ENCODE measurements at places on chromosomes 2 and 18.

DNA sequence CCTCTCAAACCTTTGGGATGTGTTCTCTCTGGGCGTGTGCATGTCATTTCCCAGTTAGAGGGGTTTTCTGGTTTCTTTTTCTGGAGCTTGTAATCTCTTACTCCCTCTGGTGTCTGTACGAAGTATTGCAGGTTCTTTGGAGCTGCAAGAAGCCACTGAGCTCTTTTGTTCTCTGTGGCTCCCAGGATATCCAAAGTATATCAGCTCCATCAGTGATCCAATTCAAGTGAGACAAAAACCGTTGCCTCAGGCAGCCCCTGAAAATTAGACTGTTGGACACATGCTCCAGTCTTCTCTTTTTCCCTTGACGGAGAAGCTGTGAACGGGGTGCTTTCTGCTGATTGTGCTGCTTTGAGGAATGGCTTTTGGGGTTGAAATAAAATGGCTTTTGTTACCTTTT lies 59.0 kb upstream of the LDLRAD4 start:
- peak; percentile 50 for DNase-seq

GRCh38 chr2:127950264-127950663 lies 64.5 kb upstream of the AMMECR1L start:
- DNase-seq = no peak

DNA sequence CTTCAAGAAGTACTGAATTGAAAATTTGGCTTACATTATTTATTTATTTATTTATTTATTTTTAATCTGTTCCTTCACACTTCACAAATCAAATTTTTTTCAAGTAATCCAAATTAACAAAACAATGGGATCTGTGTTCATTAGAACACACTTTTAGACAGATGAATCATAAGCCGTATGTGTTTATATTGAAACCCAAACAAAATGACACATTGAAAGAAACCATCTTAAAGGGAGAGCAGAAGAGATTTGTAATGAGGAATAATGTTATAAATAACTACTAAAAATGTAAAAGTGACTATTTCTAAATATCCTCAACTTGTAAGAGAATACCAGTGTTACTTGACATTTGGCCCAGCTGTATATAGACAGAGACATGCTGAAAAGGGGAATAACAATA lies 991.0 kb upstream of the CHAC2 start:
- no peak for DNase-seq

DNA sequence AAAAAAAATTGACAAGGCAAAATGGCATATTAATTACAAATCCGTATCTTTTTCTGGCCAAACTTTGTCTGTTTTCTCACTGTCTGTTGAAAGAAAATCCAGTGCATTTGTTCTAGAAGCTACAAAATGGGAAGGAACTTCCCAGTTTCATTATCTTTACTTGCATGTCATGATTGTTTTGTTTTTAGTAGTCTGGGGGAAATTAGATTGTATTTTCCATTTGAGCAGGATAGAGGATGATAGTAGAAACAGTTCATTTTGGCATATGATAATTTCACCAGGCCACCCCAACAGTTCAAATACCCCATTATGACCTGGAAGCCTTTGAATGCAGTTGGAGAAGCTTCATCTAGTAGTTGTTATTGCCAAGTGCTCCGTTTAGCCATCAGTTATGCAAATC lies 77.5 kb upstream of the RANBP2 start:
- DNase-seq = no peak

- no peak for DNase-seq
Observed at GRCh38 chr2:234980451-234981187, 28.8 kb downstream of the SH3BP4 start.

- DNase-seq = no peak
Observed at GRCh38 chr2:218855305-218856166, 4.1 kb upstream of the WNT6 start.

Data from activated CD4-positive, alpha-beta T cell treated with anti-CD3 and anti-CD28 coated beads for 4 hours (primary cell).